GM12878 (cell line): ENCODE measurements at places on chromosomes 1 and 21.

GRCh38 chr1:147753081-147753480, 7.3 kb downstream of the GJA5 start:
- no peak for DNase-seq

GRCh38 chr1:175602026-175602585, 141.3 kb downstream of the TNR start:
- no peak for DNase-seq

GRCh38 chr1:114345930-114346479, 165.0 kb downstream of the TRIM33 start:
- DNase-seq = no peak

DNA sequence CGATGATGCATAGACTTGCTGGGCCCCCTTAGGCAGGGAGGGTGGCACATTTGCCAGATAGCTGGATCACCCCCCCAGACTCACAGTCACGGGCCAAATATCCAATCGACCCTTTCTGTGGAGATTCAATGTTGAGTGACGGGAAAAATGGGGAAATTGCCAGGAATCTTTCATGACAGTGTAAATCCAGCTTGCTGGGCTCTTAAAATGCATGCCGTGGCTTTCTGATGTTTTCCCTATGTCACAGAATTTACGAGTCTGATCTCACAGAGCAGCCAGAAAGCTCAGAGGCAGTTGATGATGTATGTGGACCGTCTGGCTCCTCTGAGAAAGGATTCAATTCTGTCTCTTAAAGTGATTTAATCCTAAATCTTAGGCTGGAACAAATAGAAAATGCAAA, 150.1 kb upstream of the ZNF644 start:
- no peak for DNase-seq

GRCh38 chr1:29933067-29933466, 696.7 kb downstream of the PTPRU start:
- no peak for DNase-seq

DNA sequence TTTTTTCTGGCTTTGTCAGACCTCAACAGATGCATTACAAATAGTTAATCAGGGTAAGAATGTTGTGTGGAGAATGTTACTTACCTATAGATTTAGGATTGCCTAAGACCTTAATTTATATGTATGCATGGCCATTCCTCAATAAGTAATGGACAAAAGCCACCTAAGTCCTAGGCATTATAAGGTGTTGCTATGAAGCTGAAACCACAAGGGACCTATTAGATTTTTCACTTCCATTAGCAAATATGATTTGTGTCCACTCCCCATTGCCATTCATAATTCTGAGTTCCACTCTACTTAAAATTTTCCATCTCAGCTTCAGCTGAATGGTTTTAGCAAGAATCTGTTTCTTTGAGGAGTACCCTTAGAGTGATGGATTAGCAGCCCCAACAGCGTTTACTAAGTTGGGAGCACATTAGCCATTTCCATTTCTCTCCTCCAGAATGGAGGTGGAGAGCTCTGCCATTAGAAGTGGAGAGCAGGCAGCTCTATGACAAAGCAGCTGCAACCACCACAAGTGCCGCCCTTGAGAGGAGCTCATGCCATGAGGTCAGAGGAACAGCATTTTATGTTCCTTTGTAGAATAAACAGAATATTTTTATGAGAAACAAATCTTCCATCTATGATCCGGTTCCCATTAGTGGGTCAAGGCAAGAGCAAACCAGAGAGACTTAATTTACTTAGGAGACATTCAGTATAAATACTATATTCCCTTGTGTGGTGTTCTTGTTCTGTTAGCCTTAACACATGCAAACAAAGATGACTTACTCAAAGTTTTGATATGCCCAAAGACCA, 28.9 kb upstream of the C1orf87 start:
- no peak for DNase-seq

DNA sequence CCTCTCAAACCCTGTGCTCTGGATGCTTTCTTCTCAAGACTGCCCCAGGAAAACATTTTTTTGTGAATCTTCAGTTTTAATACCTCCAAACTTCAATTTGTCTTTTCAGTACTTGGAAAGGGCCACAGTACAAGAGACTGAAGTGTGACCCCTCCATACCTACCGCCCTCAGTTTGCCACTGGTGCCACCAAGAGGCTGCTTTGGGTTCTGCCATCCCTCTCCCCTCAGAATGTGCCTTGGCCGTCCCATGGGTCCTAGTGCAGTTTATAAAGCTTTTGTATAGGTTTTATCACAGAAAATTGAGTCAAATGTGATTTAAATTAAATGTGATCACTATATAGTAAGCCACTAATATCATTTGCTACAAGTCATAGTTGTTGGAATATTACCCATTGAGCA, 60.8 kb upstream of the PGD start:
- no peak for DNase-seq

GRCh38 chr1:192350356-192350755, 33.6 kb downstream of the RGS21 start:
- no peak for DNase-seq

DNA sequence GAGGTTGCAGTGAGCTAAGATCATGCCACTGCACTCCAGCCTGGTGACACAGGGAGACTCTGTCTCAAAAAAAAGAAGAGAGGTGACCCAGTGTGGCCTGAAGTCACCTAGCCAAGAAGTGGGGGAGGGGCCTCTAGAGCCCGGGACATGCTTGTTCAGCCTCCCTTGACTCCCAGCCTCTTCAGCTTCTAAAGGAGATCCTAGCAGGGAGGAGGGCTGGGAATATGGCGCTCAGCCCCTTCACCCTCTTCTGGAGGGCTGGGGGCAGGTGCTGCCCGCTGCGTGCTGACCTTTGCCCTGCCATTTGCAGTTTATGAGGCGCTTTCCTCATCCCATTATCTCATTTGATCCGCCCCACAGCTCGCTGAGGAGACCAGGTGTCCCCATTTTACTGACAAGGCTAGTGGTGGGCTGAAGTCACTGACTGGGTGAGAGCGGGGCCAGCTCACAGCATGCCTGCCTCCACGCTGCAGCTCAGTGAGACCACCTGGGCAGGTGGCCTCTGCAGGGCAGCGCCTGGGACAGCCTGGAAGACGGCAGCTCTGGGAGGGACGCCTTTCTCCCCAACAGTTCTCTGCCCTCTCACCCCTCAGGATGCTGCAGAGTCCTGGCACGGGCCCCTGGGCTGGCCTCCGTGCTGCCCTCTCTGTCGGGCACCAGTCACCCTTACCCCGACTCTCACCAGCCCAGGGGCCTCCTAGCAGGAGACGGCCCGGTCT, 7.5 kb downstream of the ELF3 start:
- DNase-seq = no peak

DNA sequence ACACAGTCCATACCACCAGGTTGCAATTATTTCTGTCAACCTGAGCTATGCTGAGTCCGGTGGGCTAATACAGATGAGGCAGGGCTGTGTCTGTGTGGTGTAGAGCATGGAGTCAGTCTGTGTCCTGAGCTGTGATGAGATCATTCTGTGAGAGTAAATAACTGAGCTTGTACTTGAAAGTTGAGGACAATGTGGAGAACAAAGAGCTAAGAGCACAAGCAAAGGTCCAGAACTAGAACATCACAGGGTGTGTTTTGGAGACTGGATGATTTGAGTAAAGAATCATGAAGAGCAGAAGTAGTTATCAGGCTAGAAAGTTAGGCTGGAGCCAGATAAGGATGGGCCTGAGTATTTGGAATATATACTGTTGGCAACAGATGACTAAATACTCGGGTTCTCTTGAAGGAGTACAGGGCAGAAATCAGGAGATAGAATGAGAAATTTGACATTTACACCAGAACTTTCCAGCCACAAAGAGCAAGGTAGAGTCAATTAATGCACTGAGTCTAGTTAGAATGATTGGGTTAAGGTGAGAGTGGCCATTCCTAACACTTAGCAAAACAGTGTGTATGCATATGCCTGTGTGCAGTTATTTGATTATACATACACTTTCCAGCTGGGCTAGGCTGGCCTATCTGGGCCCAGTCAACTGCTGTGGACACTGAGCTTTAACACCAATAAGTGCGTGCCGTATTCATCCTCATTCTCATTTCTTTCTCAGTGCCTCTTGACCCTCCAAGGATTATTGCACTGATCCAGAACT, 48.8 kb downstream of the LEPR start:
- DNase-seq = no peak
